ENCODE measurements at places on chromosomes 4 and X. TPM values are rescaled to one million over a fixed set of nuclear protein-coding genes. Genes with fewer than 3 reads are reported as not detected.

Gene UGT2B10
- 0.09 TPM for polyA plus RNA-seq

Gene TBL1X
- polyA plus RNA-seq: 26.1 TPM

Gene EMD
- 138 TPM for polyA plus RNA-seq

DNA sequence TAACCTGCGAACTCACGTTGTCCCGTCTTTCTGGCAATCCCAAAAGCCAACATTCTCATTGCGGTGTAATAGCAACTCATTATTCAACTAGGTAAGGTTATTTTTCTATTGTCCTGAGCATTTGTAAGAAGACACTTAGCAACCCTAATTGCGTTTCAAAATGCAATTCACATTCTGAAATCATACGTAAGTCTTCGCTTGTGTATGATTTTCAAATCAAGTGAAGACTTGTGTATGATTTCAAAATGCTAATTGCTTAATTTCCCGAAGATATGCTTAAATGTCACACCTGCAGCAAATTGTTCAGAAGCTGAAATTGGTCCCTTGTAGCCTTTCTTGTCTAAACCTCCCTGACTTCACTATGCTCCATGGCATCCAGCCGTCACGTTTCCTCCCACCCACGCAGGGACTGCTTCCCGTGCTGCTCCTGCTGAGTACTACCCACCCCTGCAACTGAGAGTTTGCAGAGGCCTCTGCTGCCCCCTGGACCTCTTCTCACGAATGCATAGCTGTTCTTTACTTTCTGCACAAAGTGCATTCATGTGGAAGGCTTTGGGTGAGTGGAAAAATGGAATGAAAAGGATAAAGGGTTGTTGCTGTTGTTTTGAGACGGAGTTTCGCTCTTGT lies 40.8 kb upstream of the CLDN24 start:
- no peak for DNase-seq

Gene CT47C1
- polyA plus RNA-seq: not detected

All from urinary bladder (tissue), 4 donors.